ENCODE measurements at places on chromosomes 6 and 20. TPM values are rescaled to one million over a fixed set of nuclear protein-coding genes. Genes with fewer than 3 reads are reported as not detected.

DNA sequence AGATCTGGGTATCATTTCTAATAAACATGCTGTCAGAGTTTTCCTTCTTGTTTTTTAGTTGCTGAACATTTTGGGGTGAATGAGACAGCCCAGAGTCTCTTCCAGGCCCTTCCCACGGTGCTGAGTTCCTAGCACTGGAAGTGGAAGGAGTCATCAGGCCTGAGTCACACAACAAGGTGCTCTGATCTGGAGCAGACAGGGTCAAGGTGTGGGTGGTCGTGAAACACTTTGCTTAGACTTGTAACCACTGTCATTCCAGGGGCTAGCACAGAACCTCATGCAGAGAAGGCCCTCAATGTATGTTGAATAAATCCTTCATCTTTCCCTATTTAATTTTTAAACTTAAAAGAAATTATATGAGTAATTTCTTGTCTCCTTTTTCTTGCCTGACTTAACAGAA, 60.6 kb downstream of the TXLNB start:
- no peak for DNase-seq

GRCh38 chr6:88124925-88125557, 41.1 kb downstream of the CNR1 start:
- DNase-seq = no peak

DNA sequence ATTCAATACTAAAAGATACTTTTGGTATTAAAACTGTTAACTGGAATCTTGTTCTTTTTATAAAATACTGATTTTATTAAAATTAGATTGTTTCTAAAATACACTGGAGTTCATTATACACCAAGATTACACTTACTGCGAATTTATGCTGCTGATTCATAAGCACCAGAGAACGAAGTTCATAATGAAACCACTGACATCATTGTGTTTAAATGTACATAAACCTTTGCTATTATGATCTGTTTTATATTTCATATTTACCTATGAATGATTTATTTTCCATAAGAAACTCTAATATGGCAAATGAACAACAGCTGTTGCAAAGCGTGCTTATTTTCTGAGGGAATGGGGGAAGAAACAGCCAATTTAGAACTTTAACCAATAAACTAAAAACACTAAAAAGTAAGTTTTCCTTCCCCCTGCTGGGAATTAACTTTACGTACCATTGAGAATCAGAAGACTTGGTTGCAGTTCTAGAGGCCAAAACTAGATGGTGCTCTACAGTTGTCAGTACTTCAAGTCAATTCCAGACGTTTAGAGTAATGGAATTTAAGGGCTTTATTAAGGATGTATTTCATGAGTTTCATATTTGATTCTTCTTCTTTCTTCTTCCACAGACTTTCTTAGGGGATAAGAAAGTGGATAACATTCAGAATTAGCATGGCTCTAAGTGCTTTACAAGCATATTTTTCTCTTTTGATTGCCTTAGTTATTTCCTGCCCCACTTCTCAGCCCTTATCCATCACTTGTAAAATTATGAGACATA, 30.8 kb upstream of the COL19A1 start:
- peak; percentile 20 for DNase-seq

GRCh38 chr6:84033523-84034451, at the start of gene MRAP2:
MRAP2 (plus strand) TSS chr6:84033772; CDS start chr6:84055319, 21,547 bp downstream.
- no peak for DNase-seq

- DNase-seq = no peak
Observed at GRCh38 chr20:62305149-62305764, 2.5 kb downstream of the ADRM1 start.

- DNase-seq = no peak
Observed at GRCh38 chr6:149225946-149226345, 91.6 kb upstream of the TAB2 start.

DNA sequence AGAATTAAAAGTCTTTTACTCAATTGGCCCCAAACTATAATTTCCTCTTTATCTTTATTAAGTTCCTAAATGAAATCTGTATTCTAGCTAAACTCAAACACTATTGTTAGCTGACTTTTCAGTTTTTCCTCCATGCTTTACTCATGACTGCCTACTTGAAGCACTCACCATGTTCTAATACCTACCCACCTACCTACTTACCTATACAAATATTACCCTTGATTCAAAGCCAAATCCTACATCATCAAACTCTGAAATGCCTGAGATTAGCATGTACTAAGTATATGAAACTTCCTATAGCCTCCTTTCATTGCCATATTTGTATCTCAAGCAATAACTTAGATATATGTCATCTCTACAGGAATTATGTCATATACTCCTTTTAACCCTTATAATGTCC, 259.7 kb downstream of the HDGFL1 start:
- no peak for DNase-seq

Gene IER3
- 157 TPM for total RNA-seq

Gene GABRR1
- not detected for total RNA-seq

Gene APOBEC2
- total RNA-seq = not detected

Gene VPS16
- 36.6 TPM for total RNA-seq
